ENCODE measurements at places on chromosomes 4 and X.

- H3K4me3 ChIP-seq = no peak overlapping the region
- H3K4me1 ChIP-seq = peaks cover 2% of the 10 kb centered on the region
- DNase-seq = no peak
- peaks cover 6% of the 10 kb centered on the region for H3K36me3 ChIP-seq
- H3K27ac ChIP-seq = no peak overlapping the region
These were observed 28.0 kb upstream of the RBM41 start for GRCh38 chrX:107146670-107147069.

DNA sequence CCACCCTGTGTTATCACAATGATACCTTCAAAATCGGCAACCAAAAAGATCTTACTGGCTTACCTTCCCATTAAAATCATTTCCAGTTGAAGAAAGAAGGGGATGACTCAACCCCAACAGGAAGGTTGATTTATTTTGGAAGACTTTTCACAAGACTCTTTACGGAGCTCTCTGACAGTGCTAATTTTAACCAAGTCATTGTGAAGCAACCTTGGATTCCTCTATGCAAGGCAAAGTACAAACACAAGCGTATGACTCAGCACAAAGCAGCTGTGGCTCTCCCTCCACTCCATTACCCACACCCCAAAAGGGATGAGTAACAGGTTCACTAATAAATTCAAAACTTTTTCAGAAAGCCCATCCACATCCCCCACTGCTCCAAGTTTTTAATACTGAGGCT is 213.8 kb upstream of the FGF13 start:
- no peaks in the 10 kb centered on the region for H3K4me1 ChIP-seq
- no peak for DNase-seq
- no peaks in the 10 kb centered on the region for H3K27me3 ChIP-seq
- no peaks in the 10 kb centered on the region for H3K36me3 ChIP-seq
- H3K4me3 ChIP-seq = no peak overlapping the region

DNA sequence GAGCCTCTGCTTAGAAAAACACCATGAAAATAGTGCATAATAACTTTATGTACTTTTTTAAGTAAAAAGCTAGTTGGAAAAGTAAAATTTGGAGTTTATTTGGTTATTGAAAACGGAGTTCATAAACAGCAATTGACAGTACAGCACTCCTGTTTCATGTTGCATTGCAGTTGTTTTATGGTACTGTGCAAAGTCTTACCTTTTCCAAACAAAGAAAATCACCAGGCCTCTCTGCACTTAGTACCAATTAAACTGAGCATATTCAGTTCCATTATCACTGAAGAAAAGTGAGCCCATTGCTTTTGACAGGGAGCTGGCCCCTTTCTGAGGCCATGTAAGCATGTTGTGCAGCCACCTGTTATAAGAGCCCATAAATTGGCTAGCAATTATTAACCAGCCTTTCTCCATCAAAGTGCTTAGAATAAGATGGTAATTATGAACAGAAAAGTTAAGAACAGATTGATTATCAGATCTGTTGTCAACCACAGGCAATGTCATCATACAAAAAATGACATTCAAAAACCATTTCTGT is 376.6 kb upstream of the EMCN start:
- no peak for DNase-seq
- no peak overlapping the region for H3K4me3 ChIP-seq
- no peak overlapping the region for H3K27ac ChIP-seq
- no peaks in the 10 kb centered on the region for H3K4me1 ChIP-seq

DNA sequence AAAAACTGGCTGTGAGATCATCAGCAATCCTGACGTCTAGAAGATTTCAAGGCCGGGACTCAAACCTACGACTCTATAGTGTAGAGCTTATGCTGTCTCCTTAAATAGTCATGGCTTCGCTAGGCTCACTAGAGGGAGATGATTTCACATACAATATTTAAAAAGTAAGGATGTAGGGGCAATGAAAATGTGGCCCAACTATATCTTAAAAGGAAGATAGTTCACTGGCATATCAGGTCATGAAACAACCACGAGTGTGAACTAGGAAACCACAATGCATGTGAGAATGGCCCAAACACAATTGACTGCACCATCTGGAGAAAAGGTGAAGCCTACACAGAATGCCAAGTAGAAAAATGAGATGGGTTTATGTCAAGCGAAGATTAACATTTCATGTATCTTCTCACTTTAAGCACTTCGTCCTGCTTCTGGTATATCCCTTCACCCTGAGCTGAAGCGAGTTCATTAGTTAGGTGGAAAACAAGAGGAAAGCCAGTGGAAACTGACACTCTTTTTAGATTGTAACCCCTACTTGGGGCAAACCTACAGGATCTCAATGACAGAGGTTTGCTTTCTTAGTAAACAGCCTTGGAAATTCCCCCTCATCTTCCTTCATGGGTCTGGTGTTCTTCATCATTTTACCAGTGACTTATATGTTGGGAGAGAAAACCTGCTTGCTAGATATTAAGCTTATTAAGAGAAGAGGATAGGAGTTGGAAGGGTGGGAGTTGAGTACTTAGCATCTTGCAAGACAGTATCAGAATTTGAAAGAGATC is 17.4 kb downstream of the FAM9C start:
- no peaks in the 10 kb centered on the region for H3K27me3 ChIP-seq
- no peak overlapping the region for H3K4me3 ChIP-seq
- DNase-seq = no peak
- H3K4me1 ChIP-seq = peaks cover 10% of the 10 kb centered on the region
- no peaks in the 10 kb centered on the region for H3K36me3 ChIP-seq

GRCh38 chr4:138871555-138871875 is 144.1 kb upstream of the NOCT start:
- no peaks in the 10 kb centered on the region for H3K4me1 ChIP-seq
- no peaks in the 10 kb centered on the region for H3K27me3 ChIP-seq
- H3K27ac ChIP-seq = no peak overlapping the region
- H3K36me3 ChIP-seq = no peaks in the 10 kb centered on the region
- H3K4me3 ChIP-seq = no peak overlapping the region

GRCh38 chrX:24648495-24648894 is 1.3 kb upstream of the PCYT1B start:
- no peaks in the 10 kb centered on the region for H3K36me3 ChIP-seq
- peaks cover 2% of the 10 kb centered on the region for H3K4me1 ChIP-seq

- H3K27me3 ChIP-seq = no peaks in the 10 kb centered on the region
- H3K36me3 ChIP-seq = peaks cover 5% of the 10 kb centered on the region
- H3K27ac ChIP-seq = no peak overlapping the region
- H3K4me3 ChIP-seq = no peak overlapping the region
- DNase-seq = no peak
- no peaks in the 10 kb centered on the region for H3K4me1 ChIP-seq
These were observed 128.1 kb downstream of the FAM13A start for GRCh38 chr4:88928852-88929251.

DNA sequence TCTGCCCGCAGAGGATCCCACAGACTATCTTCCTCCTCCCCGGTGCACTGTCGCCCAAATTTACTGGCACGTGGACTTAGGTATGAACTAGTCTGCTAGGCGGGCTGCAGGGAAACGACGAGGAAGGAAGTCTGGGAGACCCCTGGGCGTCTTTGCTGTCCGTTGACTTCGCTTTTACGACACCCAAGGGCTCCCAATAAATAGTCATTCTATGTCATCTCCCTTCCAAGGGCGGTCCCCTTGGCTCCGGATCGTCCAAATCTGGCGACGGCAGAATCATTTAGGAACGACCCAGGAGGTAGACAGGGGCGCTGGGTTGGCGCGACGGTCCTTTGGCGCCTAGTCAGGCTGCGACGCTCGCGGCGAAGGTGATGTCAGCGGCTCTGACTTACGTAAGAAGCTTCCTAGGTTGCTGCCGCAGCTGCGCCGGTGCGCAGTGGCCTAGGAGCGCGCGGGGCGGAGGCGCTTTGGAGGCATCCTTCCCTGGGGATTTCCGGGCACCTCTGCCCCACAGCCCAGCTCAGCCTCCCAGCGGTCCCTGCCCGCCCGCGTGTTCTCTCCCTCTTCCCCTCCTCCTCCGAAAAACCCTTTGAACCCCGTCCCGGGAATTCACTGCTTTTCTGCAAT is 2.2 kb downstream of the NHS start:
- peak; percentile 55 for DNase-seq
- peaks cover 14% of the 10 kb centered on the region for H3K27me3 ChIP-seq
- no peaks in the 10 kb centered on the region for H3K4me1 ChIP-seq

GRCh38 chr4:175946472-175947116 is 119.0 kb upstream of the WDR17 start:
- H3K36me3 ChIP-seq = no peaks in the 10 kb centered on the region
- H3K27ac ChIP-seq = no peak overlapping the region
- H3K4me1 ChIP-seq = no peaks in the 10 kb centered on the region
- no peaks in the 10 kb centered on the region for H3K27me3 ChIP-seq
- no peak for DNase-seq
- H3K4me3 ChIP-seq = no peak overlapping the region

All from H9 (cell line).